ENCODE measurements at places on chromosomes 5 and 9.
A peak's percentile ranks its signal among the peaks of the same experiment; 100 is the strongest.

DNA sequence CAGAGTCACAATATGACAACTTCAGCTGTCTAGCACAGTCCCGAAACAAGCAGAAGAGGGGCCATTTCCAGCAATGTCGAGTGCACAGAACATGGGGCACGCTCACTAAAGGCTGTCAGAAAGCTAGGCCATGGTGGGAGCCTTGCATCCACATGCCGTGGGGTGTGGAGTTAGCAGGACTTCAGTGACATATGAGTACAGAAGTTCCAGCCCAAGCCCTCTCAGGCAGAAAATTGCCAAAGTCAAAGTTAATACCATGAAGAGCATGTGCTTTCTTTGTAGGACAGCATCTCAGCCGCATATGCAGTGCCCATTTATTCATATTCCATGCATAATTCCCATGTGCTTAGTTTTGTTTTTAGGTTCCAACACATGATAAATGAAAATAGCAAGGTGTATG is 26.7 kb downstream of the ECM2 start:
- DNase-seq, result no peak

- DNase-seq, result no peak
Measured at GRCh38 chr9:130845901-130846481, 10.9 kb downstream of the ABL1 start.

DNA sequence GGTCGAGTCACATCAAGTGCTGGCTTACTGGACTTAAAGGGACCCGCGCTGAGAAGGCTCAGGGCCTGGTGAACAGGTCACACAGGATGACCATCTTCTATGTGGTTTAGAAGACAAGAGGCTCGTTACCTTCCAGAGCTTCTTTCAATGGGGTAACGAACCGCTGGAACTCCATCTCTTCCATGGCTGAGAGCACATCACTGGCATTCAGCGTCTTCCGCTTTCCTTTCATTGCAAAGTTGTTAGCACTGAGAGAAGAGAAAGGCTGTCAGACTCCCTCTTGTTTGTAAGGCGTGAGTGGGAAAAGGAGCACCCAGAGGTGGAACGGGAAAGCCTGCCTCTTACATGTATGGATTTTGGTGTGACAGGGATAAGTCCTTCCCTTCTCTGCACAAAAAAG is 994 bp downstream of the POLE3 start:
- no peak for DNase-seq

DNA sequence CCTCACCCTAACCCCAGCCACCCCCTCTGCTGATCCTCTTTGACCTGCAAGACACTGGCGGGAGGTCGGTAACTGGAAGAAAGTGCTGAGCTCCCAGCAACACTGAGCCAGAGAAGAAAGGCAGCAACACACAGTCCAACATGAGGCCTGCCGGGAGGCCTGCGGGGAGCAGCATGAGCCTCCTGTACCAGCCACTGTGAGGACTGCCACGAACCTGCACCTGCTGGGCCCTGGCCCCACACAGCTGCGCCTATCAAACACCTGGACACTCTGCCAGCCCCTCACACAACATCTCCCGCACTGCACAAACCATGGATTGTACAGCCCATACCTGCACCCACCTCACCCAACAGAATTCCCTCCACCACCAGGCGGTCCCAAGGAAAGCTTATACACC is 18.3 kb downstream of the CAMK2A start:
- DNase-seq, result no peak

DNA sequence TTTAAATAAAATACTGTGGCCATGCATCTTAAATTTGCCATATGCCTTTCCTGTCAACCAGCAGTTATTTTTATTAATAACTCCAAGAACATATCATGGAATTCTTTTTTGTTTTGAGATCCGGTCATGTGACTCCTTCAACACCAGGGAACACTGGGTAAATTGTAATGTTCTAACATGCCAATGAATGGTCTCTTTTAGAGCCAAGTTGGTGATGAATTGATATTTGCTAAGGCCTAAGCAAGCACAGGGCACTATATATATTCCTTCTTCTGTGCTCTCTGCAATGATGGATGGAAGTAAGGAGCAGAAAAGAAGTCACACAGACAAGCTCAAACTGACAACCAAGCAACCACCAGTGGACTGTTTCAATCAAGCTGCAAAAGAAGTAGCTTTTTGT is 124.0 kb downstream of the EFNA5 start:
- no peak for DNase-seq

GRCh38 chr9:22141908-22142307 is 132.8 kb upstream of the CDKN2B start:
- no peak for DNase-seq

GRCh38 chr9:94079236-94079635 is 5.0 kb upstream of the PTPDC1 start:
- DNase-seq, result no peak

DNA sequence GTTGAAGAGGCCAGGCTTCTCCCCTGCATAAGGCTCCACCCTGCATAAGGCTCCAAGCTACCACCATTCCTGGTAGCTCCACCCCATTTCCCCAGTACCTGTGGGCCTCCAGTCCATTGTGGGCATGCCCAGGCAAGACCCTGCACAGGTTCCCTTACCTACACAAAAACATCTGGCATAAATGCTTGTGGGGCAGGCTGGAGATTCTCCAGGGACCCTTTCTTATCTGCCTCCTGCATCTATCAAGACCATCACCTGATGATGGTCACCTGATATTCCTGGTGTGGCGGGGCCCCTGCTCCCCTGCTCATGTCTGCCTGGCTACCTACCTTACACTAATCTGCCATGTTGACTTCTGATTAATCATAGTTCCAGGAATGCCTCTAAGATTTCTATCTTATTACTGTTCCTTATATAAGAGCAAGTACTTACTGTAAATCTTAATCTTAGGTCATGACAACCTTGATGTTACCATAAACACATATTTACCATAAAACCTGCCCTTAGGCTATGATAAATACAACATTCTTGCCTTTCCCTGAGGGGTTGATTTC is 41.0 kb downstream of the FGD3 start:
- no peak for DNase-seq

GRCh38 chr9:116687754-116688135 is 640 bp downstream of the TRIM32 start:
- DNase-seq, result no peak

DNA sequence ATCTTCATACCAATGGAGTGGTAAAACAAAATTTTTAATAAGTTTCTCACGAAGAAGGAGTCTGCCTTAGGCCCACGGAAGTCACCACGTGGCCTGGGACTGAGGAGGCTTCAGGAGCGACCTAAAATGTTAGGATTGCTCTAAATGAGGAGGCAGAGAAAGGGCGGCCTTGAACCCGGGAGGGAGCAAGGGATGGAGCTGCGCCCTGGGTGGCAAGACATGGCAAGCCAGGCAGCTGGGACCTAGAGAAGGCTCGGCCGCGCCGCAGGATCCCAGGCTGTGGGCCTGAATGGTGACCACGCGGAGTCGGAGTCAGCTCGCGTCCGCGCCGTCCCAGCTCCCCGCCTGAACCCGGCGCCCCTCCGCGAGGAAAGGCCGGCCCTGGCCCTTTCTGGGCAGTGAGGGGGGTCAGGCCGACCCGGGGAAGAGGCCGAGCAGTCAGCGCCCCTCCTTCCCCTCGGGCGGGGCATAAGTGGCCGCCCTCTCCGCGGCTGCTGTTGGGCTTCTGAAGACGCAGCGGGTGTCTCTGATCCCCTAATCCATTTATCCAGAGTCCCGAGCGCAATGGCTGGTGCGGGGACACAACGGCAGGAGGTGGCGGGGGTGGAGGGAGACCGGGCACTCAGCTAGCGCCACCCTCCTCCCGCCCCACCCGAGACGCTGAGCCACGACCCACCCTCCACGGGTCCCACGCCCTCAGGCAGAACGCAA is 10.6 kb downstream of the IRX1 start:
- no peak for DNase-seq

GRCh38 chr9:111937781-111938426 is 41.3 kb downstream of the UGCG start:
- DNase-seq, result peak; percentile 66

DNA sequence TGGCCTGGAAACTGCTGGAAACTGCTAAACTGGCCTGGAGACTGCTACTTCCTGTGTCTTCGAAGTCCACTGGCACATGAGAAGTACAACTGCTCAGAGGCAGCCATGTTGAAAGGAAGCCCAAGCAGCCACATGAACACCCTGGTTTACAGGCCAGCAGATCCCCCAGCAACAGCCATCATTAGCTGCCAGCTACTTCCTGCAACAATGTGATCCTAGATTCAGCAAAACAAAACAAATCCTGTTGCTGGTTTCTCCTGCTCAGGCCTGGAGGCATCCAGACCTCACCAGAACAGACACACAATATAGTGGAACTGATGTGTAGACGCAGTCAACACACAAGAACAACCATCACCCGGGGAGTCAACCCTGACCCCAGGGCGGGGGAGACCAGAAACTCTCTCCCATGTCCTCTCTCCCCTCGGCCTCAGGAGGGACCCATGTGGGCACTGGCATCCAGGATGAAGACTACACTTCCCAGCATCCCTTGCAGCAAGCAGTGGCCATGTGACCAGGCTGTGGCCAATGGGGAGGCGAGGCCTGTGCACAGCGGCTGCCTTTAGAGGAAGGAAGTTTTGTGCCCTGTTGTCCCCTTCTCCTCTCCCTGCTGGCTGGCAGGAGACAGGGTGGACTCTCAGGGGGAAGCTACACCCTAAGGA is 9.2 kb upstream of the LCN15 start:
- peak; percentile 56 for DNase-seq

GRCh38 chr5:139204196-139204595 is 6.0 kb upstream of the SIL1 start:
- DNase-seq, result no peak

DNA sequence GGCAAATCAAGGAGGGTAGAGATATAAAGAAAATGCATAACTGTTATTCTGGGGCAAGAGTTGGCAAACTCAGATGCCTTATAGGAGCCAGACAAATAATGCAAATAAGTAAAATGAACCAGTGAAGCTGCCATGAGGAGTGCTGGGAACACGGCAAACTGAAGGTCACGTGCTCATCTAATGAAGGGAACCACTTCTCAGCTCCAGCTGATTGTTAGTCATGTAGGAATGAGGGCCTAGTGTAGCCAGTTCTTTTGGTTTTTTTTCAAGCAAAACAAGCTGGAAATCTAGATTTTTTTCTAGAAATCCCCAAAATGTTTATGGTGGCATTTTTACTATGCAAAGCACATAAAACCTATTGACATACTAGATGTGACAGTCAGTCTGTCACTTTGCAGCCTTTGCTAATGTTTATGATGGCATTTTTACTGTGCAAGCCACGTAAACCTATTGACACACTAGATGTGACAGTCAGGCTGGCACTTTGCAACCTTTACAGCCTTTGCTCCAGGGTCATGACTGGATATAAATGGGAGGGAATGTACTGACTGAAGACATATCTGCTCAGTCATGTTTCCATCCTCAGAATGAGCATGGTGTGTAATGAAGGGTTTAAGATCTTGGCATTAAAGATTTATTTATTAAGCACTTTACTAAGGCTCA is 39.4 kb downstream of the RUSC2 start:
- no peak for DNase-seq

- no peak for DNase-seq
Measured at GRCh38 chr5:164071671-164072070, 566.3 kb downstream of the MAT2B start.

GRCh38 chr9:128275198-128276007 is at the start of gene GOLGA2:
GOLGA2 (minus strand) TSS chr9:128276007; CDS start chr9:128275976, 31 bp downstream.
- peak; percentile 14 for DNase-seq

- DNase-seq, result no peak
Measured at GRCh38 chr9:87280421-87280820, 217.2 kb upstream of the DAPK1 start.

GRCh38 chr9:29339387-29339786 is 1766.1 kb upstream of the C9orf72 start:
- no peak for DNase-seq

Measured in CD4-positive, alpha-beta T cell treated with Interleukin-4 for 1 hour (primary cell).